ENCODE measurements at places on chromosomes 1 and 21.

DNA sequence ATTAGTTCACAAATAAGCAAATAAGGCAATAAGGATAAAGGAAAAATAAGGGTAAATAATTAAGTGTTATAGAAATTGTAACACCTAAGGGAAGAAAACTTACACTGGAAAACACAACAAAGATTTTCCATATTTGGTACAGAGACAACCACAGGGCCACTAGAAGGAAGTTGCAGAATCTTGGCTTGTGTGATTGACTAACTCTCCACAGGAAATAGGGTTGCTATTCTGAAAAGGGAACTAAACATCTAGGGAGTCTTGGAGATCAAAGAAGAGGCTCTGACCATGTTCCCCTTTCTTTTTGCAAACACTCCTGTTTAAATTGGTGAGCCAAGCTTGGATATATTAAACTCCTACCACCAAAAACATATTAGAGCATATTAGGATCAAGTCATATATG is 59.1 kb downstream of the APCS start:
- no peak for DNase-seq

- no peak for DNase-seq
Measured at GRCh38 chr1:113811156-113811887, 954 bp downstream of the RSBN1 start.

- no peak for DNase-seq
Measured at GRCh38 chr1:51957618-51958017, 32.9 kb downstream of the RAB3B start.

DNA sequence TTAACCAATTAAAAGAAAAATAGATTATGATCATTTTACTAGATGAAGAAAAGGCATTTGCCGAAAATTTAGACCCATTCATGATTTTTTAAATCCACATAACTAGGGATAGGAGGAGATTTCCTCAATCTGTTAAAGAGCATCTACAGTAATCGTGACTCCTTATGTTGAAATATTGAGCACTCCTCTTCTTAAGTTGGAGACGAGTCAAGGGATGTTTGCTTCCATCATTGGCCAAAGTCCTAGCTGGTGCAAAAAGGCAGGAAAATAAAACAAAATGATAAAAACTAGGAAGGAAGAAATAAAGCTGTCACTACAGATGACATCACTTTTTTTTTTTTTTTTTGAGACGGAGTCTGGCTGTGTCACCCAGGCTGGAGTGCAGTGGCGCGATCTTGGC is 245.6 kb upstream of the KAZN start:
- no peak for DNase-seq

DNA sequence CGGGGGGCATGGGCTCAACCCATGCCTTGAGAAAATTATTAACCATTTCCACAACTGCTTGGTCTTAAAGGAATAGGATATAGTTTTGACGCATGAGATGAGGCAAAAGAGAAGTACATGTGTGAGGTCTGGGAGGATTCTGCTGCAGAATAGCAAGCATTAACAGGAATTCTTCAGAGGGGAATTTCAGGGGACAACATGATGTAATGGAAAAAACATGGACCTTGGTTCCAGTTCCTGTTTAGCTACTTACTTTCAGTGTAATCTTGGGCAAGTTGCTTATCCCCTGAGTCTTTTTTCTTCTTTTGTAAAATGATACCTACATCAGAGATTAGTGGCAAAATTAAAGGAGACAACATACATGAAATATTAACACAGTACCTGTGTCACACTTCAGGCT is 85.6 kb downstream of the PRRX1 start:
- no peak for DNase-seq

DNA sequence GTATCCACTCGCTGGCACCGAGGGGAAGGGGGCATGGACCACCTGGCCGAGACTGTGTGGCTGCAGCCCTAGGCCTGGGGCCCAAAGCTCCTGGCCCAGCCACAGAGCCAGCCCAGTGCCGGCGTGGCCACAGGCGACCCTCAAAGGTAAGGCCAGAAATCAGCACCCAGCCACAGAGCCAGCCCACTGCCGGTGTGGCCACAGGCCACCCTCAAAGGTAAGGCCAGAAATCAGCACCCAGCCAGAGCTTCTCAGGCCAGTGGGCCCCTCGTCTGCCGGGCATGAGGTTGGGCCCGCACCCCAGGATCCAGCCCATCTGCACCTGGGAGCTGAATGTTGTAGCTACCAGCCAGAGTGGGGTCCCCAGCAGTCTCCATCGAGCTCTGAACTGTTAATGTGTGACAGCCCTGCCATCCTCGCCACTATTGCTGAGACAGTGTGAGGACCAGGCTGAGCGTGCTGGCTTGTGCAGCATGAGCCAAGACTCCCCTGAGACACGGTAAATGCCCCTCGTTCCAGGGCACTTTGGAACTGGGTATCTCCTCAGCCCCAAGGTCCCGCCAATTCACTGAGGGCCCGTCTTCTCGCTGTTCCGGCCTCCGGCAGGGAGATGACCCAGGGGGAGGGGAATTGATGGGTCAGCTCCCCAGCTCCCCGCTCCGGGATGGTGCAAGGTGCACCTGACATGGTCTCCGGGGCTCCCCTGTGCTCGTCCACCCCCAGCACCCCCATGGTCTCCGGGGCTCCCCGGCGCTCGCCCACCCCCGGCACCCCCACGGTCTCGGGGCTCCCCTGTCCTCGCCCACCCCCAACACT is 4.7 kb upstream of the FTCD start:
- DNase-seq = no peak

GRCh38 chr1:20227704-20228103 is 41.4 kb upstream of the PLA2G2C start:
- DNase-seq = no peak

DNA sequence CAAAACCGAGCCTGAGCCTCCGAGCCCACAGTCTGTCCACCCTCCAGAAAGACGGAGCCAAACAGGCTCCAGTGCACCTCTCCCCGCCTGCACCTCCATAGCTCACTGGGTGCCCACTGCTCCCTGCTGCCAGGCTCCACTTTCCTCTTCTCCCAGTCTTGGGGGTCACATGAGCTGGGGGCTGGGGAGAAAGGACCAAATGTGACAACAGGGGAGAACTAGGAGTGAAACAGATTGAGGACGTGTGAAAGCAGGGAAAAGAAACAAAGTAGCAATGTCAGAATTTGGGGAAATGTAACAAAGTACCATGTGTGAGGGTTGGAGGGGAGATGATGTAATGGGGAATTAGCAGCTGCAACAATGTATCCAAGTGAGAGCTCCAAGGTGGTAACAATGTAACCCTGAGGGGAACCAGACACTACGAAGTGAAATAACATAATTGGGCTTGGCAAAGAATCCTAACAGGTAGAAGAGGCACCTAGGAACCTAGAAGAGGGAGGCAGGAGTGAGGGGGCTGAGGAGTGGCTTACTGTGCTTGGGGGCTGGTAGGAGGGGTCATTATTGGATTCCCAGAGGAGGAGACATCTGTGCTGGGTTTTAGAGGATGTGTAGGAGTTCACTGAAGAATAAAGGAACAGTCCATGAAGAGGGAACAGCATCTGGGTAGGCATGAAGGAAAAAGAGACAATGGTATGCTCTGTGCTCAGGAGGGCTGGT is 12.5 kb downstream of the SDC3 start:
- DNase-seq = no peak

- no peak for DNase-seq
Measured at GRCh38 chr1:25971066-25971810, 26.6 kb downstream of the PAFAH2 start.

- no peak for DNase-seq
Measured at GRCh38 chr1:17520041-17520440, 19.5 kb upstream of the ARHGEF10L start.

DNA sequence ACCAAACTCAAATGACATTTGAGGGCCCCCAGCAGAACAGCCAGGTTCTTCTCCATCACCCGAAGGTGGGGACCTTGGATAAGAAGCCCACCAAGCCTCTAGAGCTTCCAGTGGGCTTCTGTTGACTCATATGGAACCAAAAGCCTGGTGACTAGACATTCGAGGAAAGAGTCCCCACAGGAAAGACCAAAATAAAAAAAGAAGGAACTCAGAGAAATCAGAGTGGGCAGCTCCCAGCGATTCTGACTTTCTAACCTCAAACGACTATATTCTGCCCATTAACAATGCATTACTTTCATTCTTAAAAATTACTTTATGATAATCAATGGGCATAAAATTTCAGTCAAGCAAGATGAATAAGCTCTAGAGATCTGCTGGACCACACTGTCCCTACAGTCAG is 9.6 kb upstream of the CHIT1 start:
- DNase-seq = no peak

- DNase-seq = no peak
Measured at GRCh38 chr1:116066868-116067565, 44.2 kb upstream of the MAB21L3 start.

- no peak for DNase-seq
Measured at GRCh38 chr1:153612755-153613331, at the start of gene S100A16. S100A16 (minus strand) TSS chr1:153613137; CDS start chr1:153608151, 4,986 bp downstream.

- no peak for DNase-seq
Measured at GRCh38 chr1:18062185-18062584, 45.4 kb upstream of the IGSF21 start.

DNA sequence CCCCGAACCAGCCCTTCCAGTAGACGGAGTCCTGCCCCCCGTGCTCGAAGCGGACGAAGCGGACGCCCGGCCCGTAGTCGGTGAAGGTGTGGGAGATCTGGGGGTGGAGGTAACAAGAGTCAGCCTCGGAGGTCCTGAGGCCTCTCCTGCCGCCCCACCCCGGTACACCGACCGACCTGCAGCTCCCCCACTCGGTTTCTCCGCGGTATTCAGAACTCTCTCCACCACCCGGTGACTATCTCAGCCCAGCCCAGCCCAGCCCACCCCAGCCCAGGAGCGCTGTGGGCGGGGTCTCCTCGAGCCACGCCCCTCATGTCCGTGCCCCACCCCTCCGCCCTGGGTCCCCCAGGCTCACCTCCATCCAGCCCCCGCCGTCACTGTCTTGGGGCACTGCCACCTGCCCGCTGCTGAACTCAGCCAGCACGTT is 5.5 kb downstream of the FBXO2 start:
- peak; percentile 26 for DNase-seq

- DNase-seq = no peak
Measured at GRCh38 chr1:183515002-183515689, 42.8 kb downstream of the SMG7 start.

- DNase-seq = no peak
Measured at GRCh38 chr1:189628857-189629256, 848.8 kb downstream of the BRINP3 start.
